ENCODE measurements at places on chromosomes 3 and 15.

DNA sequence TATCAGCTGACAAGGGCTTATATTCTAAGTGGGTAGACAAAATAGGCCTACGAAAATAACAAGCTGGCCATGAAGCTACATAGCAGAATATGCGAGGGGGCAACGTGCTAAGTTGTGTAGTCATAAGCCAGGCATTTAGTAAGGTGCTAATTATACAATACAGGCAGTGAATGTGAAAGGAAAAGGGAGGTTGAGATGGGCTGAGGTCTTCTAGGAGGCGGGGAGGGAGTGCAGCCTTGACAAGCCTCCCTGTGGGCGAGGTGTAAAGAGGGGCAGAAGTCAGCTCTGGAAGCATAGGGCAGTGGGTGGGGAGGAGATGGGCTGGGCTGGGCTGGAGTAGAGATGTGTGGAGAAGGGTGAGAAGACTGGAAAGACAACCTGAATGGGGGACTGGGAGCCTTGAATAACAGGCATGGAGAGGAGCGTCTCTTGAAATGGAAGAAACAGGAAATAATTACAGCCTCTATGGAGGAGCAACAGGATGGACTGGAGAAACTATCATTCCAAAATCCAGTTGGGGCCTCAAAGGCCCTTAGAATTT is 1.2 kb downstream of the TIGIT start:
- no peak for DNase-seq

- DNase-seq = peak; percentile 92
Measured at GRCh38 chr3:42502429-42503250, at the start of gene VIPR1. Gene VIPR1, plus strand, starts transcription at chr3:42502643. Its CDS starts 93 bp downstream, at chr3:42502736.

DNA sequence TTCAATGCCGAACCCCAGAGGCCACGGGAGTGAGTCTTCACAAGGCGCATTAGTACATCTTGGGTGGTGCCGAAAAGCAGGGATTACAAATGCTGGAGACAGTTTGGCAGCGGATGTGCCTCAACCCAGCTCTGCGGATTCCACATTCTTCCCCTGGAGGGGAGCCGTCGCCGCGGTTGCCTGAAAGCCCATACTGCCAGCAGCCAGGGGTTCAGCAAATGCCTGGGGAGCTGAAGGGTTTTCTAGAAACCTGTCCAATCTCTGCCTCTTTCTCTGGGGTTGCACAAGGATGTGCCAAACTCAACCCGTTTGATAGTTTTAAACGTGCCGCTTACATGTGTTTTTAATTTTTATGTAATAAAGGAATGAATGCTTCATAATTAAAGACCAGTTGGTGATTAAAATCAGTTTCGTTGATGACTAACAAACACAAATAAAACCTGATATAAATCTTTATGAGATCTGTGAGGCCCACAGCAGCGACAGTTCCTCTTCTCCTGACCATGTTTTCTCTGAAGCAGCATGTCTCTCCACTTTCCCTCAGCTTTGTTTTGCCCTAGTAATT is 74.6 kb upstream of the LEKR1 start:
- no peak for DNase-seq

DNA sequence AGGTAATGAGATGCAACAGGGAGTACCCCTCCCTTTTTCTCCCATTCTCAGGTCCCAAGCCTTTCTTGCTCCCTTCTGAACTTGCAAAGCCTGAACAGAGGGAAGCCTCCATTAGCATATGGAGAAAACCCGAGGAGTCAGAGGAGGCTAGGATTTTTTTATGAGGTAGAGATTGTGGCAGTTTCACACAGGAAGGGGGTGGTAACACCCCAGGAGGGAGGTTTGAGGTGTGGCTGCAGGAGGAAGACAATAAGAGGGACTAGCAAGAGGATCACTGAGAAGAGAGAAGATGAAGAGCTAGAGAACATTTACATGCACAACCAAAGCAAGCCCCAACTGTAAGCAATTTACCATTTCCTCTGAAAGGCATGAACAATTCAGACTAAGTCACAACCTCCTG is 322.7 kb downstream of the SV2B start:
- DNase-seq = no peak

DNA sequence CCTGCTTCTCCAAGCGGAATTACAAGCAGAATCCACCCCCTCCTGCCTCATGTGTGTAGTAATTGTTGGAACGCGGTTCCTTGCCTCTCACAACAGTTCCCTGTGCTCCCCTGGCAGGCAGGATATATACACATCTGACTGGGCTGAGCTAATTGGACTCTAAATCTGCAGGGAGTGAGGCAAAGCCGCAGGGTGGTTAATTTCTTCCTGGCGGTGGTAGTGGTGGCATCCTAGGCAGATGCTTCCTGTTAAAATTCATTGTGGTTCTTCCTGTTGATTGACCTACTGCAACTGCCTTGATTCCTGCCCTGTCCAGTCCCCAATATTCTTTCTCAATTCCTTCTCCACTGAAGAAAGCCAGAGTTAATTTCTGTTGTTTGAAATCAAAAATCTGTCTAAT is 202.9 kb upstream of the PROK2 start:
- no peak for DNase-seq

DNA sequence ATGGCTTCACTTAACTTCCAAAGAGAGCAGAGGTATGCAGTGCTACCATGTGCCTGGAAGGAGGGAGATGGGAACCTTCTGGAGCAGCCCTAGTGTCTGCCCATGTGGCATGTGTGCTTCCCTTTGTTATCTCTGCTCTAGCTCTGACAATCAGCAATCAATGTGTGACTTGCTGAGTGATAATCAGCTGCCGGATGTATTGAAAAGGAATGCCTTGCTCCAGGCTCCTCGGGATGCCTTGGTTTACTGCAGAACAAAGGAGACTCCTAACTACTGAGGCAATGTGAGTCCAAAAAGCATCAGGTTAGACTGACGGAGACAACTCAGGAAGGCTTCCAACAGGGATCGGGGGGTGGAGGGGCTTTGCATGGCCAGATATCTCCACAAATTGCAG is 36.0 kb upstream of the CORO2B start:
- DNase-seq = no peak

DNA sequence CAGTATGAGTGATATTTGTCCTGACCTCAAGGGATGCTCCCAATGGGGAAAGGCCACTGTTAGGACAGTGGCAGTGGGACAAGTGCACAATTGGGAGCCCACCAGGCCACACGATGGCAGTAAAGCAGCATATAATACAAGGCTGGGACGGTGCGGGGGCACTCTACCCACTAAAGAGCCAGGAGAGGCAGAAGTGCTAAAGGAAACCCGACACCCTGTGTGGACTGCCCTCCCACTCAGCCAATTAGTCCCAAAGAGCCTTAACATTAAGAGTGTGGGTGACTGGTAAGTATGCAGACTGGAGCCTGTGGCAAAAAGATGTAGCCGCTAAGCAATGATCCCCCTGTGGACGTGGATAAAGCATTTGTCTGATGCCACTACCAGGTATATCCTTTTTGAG is 8.2 kb upstream of the ZNF589 start:
- peak; percentile 6 for DNase-seq

DNA sequence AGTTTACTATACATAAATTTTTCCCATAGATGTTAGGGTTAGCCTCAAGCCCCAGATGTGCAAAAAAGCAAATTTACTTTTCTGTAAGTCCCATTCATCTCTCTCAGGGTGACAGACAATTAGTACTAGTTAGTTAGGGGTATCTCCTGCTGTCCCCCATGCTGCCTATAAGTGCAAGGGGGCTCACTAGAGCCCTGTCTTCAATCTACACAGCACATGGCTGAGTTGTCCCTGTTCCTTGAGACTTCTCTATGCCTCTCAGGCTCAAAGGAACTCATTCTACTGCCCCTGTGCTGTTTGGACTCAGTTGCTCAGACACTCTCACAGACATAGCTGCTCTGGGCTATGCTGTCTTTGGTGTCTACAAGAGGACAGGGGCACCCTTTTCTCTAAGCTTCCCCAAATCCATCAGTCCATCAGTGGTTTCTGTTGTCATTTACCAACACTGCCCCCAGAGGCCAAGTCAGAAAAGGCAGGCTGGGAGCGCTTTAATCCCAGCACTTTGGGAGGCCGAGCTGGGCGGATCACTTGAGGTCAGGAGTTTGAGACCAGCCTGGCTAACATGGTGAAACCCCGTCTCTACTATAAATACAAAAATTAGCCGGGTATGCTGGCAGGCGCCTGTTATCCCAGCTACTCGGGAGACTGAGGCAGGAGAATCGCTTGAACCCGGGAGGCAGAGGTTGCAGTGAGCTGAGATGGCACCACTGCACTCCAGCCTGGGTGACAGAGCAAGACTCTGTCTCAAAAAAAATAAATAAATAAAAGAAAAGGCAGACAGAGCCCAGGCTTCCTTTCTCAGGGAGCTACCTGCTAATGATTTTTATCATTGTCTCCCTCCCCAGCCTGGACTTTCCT is 31.4 kb upstream of the PRTG start:
- DNase-seq = peak; percentile 15

GRCh38 chr3:140145528-140145927 is 210.5 kb downstream of the CLSTN2 start:
- DNase-seq = no peak

DNA sequence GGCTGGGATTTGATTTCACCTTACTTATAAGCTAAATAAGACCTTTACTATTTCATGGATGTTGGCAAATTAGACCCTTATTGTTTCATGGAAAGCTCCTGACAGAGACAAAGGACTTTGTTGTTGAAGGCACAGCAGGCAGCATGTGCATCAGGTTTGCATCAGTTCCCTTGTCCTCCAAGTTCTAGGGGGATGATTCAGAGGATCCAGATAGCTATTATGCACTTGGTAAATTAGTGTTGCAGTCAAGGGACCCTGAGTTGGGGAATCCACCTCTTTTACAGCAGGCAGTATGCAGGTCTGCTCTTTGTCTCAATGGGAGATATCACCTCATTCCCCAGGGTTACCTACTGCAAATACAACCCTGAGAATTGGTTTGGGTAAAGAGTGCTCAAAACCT is 131.4 kb upstream of the IGSF10 start:
- no peak for DNase-seq

- no peak for DNase-seq
Measured at GRCh38 chr3:188526057-188526456, 372.1 kb downstream of the LPP start.

GRCh38 chr3:53218131-53218530 is 37.7 kb downstream of the TKT start:
- no peak for DNase-seq

DNA sequence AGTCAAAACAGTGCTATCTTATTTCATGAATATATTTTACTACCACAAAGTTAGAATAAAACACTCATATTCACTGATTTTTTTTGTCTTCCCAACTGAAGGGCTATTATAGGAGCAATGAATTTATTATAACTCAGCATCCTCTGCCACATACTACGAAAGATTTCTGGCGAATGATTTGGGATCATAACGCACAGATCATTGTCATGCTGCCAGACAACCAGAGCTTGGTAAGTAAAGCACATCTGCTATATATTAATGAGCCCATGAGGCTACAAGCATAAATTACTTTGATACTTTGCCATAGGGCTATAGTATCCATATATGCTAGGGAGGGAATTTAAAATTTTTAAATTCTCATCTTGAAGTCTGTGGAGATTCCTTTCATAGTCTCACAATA is 95.9 kb downstream of the FEZF2 start:
- DNase-seq = no peak

- DNase-seq = no peak
Measured at GRCh38 chr3:24828551-24828950, 333.9 kb upstream of the THRB start.

GRCh38 chr3:151901644-151902285 is 28.3 kb downstream of the SUCNR1 start:
- no peak for DNase-seq

DNA sequence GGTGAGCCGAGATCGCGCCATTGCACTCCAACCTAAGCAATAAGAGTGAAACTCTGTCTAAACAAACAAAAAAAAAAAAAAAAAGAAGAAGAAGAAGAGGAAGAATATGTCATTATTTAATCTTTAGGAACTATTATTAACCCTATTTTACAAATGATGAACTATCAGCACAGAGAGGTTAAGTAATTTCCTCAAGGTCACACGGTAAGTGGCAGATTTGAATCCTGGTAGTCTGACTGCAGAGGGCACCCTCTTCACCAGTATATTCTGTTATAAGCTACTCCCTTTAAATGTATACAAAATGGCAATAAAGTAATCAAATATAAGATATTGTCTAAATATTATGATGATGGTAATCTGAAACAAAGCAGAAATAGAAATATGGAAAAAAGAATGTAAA is 77.4 kb upstream of the HERC1 start:
- DNase-seq = no peak

Data from stimulated activated CD4-positive, alpha-beta T cell treated with anti-CD3 and anti-CD28 coated beads, Interleukin-1b, Interleukin-23, amount 100 ng/mL, for 1 hour (primary cell).